ENCODE measurements at places on chromosomes 7 and 10. TPM values are rescaled to one million over a fixed set of nuclear protein-coding genes. Genes with fewer than 3 reads are reported as not detected.

GRCh38 chr7:129066290-129067131, 11.6 kb upstream of the TNPO3 start:
- no peak for DNase-seq

GRCh38 chr7:38374507-38374906, 101.1 kb upstream of the TARP start:
- DNase-seq: no peak

- DNase-seq: no peak
These were observed 22.2 kb upstream of the CCDC3 start for GRCh38 chr10:13023754-13024153.

DNA sequence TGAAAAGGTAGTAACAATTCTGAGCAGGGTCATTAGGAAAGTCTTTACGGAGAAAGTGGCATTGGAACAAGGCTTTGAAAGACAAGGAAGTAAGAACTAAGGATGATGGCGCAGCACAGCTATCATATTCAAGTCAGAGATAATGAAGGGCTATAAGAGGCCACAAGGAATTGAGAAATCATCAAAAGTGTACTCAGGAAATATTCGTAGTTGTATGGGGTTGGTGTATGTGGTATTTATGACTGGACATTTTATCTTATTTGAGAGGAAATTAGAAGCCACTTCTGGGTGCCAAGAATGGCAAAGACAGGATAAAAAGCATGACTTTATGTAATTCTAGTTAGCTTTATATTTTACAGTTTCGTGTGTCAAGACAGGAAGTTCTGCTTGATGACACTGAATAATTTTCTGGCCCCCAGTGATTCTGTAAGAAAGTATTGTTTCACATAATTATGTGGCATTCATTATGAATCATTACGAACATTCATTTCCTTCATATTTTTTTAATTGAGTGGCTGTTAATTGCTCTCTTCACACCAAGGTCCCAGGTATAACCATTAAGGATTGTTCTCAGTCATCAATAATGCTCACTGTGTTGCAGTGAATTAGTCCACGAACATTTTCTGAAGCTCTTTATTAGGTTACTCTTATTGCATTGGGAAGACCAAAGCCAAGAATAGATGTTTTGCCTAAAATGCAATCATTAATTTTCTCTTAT, 244.3 kb downstream of the PHF14 start:
- no peak for DNase-seq

- DNase-seq: no peak
These were observed 150.1 kb upstream of the GPR22 start for GRCh38 chr7:107319724-107320228.

- DNase-seq: no peak
These were observed 61.6 kb upstream of the BTRC start for GRCh38 chr10:101292194-101293006.

DNA sequence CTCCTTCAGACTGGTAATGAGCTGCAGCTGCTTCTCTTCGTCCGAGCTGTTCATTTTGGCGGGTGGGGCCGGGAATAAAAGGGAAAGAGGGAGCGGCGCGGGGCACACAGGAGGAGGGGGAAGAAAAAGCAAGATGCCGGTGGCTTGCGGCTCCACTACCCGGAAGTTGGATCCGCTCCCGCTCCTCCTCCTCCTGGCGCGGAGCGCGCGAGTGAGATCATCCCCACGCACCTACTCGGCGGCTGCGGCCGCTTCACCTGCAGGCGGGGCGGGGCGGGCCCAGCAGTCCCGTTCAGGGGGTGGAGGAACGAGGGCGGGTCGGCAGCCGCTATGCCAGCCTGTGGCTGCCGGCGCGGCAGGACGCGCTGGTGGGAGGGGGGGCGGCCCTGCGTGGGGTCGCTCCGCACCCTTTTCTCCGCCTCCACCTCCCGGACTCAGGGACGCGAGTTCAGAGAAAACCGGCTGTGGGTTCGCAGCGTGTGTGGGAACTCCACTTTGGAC, at the start of gene SHTN1:
TSS of gene SHTN1 (minus strand) at position 162 of the 501 bp plus-strand sequence. CDS start at position 54, 108 bp downstream.
- peak; percentile 91 for DNase-seq

DNA sequence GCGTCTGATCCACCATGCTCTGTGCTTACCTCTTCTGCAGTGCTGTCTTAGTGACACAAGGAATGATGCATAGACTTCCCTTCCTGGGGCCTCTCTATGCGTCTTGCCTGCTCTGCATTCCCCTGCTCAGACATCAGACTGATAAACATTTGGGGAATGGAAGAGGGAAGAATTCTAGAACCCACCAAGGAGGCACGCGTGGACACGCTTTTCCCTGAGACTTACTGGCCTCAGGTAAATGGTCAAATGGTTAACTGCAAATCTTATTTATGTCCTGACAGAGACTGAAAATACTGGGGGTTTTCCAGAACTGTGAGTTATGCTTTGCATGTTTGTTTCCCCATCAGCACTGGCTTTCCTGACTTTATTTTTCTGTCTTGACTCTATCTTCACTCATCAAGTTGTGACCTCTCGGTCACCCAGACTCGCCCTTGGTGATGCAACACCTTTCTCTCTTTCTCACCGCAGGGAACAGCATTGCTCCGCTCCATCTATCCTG, 285.9 kb upstream of the FZD8 start:
- no peak for DNase-seq

- DNase-seq: no peak
These were observed 1163.4 kb downstream of the CNTNAP2 start for GRCh38 chr7:147279964-147280374.

- no peak for DNase-seq
These were observed 153.5 kb upstream of the ITGB1 start for GRCh38 chr10:33111488-33112051.

- no peak for DNase-seq
These were observed 2.9 kb upstream of the ZNF33A start for GRCh38 chr10:38007551-38007950.

DNA sequence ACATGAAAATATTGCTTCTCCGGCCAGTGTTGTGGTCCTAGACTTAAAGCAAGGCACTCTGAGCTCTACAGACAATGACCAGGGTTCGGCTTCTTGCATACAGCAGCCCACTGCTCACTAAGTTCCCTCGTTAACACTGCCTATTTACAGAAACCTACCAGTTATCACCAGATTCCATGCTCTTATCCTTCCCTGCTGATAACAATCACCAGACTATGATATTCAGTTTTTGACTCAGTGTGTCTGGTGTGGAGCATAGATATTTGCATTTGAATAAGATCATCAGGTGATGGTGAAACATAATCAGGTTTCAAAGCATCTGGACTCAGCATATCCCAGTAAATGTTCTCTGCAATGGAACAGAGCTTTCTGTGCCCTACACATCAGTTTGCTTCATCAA, 182.3 kb downstream of the SNX13 start:
- DNase-seq: no peak

- no peak for DNase-seq
These were observed 8.4 kb upstream of the HBP1 start for GRCh38 chr7:107160389-107160788.

DNA sequence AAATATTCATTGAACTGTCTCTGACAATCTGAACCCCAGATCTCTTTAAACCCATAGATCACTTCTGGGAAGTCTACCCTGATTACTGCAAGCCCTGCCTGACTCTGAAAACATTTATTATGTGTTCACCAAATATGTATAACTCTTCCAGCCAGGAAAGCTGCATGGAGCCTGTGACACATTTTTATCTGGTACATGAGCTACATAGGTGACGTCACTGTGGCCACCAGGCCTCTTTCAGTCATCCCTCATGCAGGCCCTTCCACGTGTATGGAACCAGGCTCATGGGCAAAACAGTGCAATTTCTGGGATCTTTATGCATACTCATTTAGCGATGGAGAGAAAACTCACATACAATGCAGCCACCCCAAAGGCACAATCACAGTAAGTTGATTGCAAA, 133.9 kb upstream of the NUPR2 start:
- DNase-seq: no peak

DNA sequence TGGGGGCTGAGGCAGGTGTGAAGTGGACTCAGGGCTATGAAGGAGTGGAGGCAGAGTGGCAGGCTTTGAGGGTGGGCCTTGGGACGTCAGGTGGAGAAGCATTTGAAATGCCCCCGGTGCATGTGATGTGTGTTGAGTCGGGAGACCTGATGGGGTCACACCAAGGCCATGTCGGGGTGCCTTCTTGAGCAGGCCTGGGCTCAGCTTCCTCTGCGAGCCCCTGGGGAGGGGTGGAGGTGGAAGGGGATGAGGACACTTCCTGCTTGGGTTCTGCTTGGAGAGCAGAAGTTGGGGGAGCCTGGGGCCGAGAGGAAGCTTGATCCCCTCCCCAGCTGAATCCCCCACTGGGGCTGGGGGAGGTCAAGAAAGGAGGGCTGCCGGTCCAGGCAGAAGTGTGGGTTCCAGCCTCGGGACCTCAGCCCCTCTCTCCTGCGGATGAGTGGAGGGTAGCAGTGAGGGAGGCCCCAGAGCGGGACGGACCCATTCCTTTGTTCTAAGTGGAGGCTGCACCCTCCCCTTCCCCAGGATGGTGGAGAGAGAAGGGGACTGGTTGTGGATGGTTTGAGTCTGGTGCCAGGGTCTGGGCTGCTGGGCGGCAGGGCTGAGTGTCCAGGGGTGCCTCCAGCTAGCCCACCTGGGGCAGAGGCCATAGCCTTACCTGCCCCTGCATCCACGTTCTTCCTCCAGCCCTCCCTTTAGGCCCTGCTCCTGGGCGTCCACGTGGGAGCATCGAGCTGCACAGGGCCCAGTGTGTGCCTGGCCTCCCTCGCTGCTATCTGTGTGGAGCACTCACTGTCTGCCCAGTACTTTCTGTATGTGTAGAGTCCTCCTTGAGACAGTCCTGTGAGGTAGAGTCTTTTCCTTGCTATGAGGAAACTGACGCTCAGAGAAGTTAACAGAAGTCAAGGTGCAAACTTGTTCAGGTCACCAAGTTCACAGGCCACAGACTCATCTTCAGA, 36.7 kb downstream of the PRF1 start:
- no peak for DNase-seq

DNA sequence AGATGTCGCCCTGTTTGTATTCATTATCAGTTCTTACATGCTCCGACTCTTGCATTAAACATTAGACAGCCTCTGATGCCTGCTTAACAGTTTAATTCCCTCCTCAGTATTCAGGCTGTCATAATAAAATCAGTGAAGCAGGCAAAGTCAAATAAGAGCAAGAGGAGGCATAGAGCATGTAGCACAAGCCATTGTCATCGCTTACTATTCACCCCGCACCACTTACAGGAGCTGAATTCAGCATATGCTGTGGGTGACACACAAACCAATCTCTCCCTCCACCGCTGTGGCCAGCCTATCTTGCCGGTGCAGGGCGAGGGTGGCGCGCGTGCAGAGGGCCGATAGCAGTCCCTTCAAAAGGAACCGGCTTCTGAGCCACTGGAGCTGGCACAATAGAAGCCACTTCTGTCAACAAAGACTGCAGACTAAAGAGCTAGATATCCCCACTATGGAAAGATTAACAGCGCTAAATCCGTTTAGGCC, 433.2 kb upstream of the MGMT start:
- DNase-seq: no peak

GRCh38 chr7:135210888-135211178, 493 bp downstream of the WDR91 start:
- DNase-seq: no peak

DNA sequence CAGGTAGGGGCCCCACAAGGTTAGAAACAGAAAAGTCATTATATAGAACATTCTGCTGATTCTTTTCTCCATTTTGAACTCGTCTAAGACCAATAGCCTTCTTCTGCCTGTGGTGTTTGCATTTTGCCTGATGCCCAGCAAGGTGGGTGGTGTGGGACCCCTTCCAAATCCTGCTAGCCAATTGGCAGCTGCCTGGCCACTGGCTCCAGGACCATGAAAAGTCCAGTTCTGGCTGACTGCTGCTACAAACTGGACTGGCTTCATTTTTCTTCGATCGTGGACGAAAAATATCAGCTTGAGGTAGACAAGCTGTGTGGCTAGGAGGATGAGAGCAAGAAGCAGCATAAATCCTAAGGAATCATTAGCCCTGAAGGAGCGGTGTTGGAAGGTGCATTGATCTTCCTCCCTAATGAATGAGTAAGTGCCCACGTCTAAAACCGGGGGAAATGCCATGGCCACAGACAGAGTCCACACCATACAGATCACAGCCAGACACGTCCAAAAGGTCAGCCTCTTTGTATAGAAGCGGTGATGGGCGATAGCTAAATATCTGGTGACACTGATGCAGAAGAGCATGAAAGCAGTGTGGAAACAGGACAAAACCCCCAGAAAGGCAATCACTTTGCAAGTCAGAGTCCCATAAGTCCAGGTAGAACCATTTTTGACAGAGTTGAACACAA, 2.7 kb downstream of the GPR85 start:
- DNase-seq: no peak

GRCh38 chr7:156378806-156379205, 261.8 kb upstream of the RNF32 start:
- DNase-seq: no peak

DNA sequence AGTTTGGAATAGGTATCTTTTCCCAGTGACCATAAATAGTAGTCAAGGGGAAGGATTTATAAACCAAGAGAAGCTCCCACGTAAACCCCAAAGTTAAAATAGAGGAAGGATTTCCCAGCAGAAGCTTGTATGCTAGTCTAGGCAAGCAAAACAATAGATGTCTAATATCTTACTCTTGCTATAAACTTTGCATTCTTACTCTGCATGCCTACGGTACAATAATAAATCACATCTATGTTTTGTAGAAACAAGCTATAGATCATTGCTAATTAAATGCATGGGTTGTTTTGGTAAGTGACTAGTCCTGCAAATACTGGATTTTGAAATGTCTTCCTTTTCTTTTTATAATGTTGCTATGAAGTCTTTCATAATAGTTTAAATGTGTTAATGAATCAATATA, 585.5 kb downstream of the INHBA start:
- DNase-seq: no peak

Gene NUDT1
- total RNA-seq: 3.0 TPM

Gene CLDN3
- total RNA-seq: 62.0 TPM

Gene AKR1C8
- total RNA-seq: not detected

Gene SNX8
- 9.3 TPM for total RNA-seq

Gene ZNF655
- total RNA-seq: 30.3 TPM

Gene HOXA6
- not detected for total RNA-seq

Gene PNLIP
- 6,750 TPM for total RNA-seq

Gene NPC1L1
- 0.20 TPM for total RNA-seq

Gene PTCD1
- 2.2 TPM for total RNA-seq

Gene AOC1
- 0.46 TPM for total RNA-seq

Gene PRRT4
- total RNA-seq: not detected

Gene GFRA1
- 0.79 TPM for total RNA-seq

All from pancreas (tissue), 10 donors.